ENCODE measurements at places on chromosomes 4 and X.

DNA sequence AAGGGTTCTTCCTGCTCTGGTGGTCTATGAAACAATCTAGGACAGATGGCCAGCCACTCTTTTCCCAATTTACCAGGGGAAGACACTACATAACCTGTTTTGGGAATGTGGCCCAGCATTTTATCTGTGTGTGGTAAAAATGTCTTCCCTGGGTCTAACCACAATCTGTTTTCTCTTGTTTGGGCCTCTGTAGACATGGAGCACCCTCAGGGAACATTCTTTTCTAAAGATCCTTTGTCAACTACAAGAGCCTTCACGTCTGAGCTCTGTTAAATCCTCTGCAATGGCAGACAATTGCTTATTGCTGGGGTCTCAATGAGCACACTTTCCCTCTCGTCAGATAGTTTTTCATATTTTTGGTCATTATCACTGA lies 35.5 kb downstream of the PLAC1 start:
- no peak for DNase-seq

GRCh38 chr4:40314951-40315350 lies 20.2 kb upstream of the CHRNA9 start:
- no peak for DNase-seq

GRCh38 chr4:94595880-94596483 lies 144.2 kb downstream of the PDLIM5 start:
- DNase-seq, result peak; percentile 32

DNA sequence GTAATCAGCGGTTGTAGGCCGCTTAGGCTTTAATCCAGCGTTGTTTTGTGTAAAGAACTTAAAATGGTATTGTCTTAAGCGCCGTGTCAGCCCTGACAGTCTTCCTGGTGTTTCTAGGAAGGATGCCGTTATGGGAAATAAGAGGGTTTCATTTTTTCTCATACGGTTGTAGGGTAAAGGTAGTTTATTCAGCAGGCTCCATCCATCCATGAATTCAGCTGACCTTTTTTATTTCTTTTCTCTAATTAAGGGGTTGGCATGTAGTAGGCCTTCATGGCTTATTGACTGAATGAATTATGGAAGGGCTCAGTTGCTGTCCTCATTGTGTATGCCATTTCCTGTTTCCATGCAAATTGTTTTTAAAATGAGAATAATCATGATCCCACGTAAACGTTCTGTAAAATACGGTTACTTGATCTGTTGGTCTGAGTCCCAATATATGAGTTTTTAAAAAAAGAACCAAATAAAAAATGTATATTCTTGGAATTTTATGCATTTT lies 693 bp downstream of the OCIAD1 start:
- no peak for DNase-seq

GRCh38 chrX:119895843-119896326 lies at the start of gene AKAP14:
Gene AKAP14 (plus strand): TSS chrX:119895893. CDS start chrX:119903224, 7,331 bp downstream.
- DNase-seq, result no peak
